ENCODE measurements at places on chromosomes 16 and 17.

- no peak for DNase-seq
Measured at GRCh38 chr17:13395862-13396261, 205.9 kb downstream of the HS3ST3A1 start.

- DNase-seq: no peak
Measured at GRCh38 chr17:63116967-63117830, 151.2 kb downstream of the TANC2 start.

DNA sequence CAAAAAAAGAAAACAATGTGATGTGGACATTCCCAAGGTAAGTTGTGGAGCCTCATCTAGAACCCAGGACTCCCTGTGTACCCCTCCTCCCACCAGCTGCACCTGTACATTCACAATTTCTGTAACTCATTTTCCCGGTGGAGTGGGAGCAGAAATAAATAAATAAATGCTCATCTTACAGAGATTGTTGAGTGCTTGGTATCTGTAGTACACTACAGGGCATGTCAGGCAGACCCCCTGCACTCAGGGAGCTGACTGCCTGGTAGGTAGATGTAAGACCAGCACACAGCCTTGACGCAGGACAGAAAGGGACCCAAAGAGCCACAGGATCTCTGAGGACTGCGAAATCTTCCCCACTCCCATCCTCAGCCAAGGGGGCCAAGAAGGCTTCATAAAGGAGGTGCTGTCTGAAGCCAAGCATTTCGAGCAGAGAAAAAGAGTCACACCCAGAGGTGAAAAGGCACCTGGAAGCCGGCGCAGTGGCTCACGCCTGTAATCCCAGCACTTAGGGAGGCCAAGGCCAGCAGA, 6.5 kb downstream of the EIF1 start:
- DNase-seq: no peak

DNA sequence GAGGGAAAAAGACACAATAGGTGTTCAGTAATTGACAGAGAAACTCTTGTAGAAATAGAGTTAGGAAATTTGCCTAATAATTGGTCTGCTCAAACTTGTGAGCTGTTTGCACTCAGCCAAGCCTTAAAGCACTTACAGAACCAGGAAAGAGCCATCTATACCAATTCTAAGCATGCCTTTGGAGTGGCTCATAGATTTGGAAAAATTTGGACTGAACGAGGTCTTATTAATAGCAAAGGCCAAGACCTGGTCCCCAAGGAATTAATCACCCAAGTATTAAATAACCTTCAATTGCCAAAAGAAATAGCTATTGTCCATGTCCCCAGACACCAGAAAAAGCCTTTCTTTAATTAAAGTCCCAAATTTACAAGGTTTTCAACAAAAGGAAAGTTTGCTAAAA, 90.3 kb downstream of the EMP2 start:
- DNase-seq: no peak

- DNase-seq: no peak
Measured at GRCh38 chr17:79930062-79930876, 91.0 kb upstream of the CBX4 start.

DNA sequence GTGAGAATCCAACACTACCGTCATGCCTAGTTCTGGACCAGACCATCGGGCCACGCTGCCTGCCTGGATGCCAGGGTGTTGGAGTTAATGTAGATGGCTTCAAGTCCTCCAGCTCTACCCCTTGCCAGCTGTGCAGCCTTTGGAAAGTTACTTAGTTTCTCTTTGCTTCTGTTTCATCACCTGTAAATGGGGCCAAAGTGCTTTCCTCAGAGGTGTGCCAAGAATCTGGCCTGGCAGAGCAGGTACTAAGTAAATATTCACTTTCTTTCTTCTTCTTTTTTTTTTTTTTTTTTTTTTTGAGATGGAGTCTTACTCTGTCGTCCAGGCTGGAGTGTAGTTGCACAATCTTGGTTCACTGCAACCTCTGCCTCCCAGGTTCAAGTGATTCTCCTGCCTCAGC, 159.5 kb upstream of the RPL38 start:
- no peak for DNase-seq

GRCh38 chr16:26987597-26988010, 79.1 kb upstream of the C16orf82 start:
- no peak for DNase-seq

DNA sequence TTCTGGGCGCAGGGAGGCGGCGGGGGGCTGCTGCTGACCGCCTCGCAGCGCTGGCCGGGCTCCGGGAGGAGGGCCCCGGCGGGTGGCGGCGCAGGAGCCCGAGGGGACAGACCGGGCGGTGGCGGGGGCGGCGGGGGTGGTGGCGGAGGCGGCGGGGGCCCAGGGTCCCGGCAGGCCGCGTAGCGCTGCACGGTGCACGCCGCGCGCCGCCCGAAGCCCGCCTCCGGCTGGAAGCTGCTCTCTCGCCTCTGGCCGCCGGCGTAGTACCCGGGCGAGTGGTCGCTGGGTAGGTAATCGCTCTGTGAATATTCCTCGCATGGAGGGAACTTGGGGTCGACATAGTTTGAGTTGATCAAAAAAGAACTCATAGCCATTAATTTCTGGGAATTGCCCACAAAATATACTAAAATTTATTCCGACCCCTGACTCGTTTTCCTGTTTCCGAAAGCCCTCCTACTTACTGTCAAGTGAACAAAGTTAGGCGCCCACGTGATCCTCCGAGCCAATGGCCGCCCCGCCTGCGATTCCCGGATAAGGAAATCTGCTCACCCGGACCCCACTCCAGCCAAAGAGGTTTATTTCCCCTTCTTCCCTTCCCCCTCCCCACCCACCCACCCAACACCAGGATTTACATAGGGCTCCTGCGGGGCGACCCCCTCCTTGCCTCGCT, at the start of gene HOXB4:
Gene HOXB4, minus strand, starts transcription at position 405 of the 670 bp plus-strand sequence. Its CDS starts 31 bp downstream, at position 374.
- DNase-seq: no peak

- DNase-seq: no peak
Measured at GRCh38 chr17:78316115-78316866, 43.6 kb downstream of the SOCS3 start.

GRCh38 chr17:41347869-41348760, 2.5 kb downstream of the KRT33A start:
- DNase-seq: no peak

GRCh38 chr16:89210904-89211515, 6.5 kb upstream of the ZNF778 start:
- DNase-seq: no peak

DNA sequence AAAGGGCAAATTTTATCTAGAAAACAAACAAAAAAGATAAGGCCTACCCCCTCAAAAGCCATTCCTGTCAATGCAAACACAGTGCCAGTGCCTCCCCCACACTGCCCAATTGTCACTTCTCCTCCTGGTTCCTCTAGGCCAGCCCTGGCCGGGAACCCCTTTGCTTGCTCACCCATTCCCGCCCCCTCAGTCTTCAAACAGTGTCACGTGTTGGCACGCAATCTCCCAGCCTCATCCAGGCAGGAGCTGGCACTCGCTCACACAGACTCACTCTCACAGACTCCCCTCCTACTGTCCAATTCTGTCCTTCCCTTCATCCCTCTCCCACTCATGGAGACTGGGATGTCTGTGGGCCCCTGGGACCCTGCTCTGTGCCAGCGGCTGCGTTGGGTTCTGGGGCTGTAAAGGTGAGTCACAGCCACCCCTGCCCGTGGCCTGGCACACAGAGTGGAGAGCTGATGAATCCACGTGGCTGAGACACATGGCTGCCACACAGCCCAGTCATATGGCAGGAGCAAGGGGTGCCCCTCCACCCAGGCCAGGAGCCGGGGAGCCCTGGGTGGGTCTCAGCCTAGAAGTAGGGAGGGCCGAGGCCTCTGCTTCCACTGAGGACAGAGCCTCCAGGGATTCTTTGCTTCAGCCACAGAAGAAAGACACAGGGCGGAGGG, 54.8 kb downstream of the VAC14 start:
- no peak for DNase-seq

DNA sequence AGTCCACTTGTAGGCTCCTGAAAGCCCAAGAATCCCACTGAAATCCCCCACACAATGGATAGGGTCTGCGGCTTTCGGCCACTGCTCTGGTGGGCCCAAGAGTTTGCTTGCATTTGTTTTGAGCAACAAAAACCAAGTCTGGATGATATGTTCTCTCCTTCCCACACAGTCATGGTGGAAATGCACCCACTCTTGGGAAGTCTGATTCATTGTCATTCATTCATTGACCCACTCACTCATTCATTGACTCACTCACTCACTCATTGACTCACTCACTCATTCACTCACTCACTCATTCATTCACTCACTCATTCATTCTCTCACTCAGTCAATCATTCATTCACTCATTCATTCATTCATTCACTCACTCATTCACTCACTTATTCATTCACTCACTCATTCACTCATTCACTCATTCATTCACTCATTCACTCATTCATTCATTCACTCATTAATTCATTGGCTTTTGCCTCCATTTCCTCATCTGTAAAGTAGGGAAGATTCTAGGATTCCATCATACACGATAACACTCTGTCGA, 2.2 kb upstream of the CA5A start:
- no peak for DNase-seq

DNA sequence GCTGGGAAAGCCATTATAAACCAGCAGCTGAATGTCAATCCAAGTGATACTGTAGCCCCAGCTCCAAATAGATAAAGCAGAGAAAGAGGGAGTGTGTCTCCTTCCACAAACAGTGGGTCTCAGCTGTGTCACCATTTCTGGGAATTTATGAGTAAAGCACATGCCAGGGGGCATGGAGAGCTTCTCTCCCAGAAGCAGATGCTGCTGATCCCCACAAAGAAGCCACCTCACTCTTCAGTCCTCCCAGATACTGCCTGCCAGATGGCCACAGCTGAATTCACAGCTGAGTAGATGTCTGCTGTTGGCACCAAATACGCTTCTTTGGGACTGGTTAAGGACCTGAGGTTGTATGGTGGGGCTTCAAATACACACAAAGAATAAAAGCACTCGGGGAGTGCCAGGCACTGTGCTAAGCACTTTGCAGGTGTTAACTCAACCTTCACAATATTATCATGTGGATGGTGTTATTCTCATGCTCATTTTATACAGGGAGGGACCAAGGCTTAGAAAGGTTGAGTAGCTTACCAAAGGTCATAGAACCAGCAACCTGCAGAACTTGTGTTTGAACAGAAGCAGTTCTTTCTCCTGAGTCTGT, 298.3 kb downstream of the CDH11 start:
- no peak for DNase-seq

- DNase-seq: no peak
Measured at GRCh38 chr17:40953881-40954280, 12.9 kb downstream of the KRT39 start.

DNA sequence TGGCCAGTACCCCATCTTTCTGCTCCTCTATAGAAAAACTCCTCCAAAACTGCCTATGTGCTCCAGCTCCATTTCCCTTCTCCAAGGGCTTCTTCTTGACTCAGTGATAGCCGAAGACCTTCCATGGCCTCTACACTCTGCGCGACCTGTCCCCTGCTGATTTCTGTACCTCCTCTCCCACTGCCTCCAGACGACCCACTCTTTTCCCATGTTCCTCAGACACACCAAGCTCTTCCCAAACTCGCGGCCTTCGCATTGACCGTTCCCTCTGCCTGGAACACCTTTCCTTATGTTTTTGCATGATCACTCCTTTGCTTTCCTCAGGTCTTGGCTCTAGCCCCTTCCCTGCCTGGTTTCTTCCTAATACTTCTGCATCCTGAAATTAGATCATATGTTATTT, 255.6 kb upstream of the SDK2 start:
- no peak for DNase-seq
